Cerebellar nuclear complex (tissue), 1 donor: ENCODE measurements at places on chromosomes 16 and 17.

- no peak for DNase-seq
Measured at GRCh38 chr17:71959154-71959553, 161.7 kb upstream of the SOX9 start.

DNA sequence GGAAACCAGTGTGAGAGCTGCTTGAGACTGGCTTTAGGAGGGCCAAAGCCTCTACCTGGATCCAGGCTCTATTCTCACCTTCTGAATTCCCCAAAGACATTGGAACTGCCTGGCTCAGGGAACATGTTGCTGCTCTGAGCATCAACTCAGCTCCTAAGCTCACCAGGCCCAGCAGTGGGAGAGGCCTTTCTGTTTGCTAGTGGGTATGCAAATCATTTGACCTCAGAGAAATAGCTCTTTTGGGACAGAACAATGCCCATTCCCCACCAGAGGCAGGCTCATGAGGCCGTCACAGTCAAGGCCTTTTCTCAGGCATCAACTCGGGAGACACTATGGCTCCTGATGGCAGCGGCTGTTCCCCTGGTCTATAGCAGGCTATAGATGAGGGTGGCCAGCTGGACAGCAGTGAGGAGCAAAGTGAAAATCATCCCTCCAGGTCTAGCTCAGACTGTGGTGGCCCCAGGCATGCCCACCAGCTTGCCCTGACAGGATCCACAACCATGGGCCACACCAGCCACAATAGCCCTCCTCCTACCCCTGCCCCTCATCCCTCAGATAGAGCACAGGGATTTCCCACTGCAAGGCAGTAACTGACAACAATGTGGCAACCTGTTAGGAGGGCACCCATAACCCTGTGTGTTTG is 30.4 kb upstream of the GFOD2 start:
- no peak for DNase-seq

DNA sequence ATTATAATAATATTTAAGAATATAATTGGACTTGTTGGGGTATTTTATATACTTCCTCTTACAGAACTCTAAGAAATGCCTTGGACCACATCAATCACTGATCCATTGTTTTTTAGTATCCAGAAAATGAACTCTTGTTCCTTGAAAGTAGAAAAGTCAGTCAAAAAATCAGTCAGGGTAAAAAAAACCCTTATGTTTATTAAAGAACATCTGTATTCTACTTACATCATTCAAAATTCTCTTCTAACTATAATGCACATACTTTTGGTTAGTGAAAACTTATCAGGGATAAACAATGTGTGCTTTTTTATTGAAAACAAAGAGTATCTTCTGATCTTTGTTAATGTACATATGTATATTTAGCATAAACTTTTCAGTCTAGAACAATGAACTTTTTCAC is 23.5 kb upstream of the CDR2 start:
- DNase-seq: no peak

- no peak for DNase-seq
Measured at GRCh38 chr16:49918257-49918656, 62.3 kb upstream of the ZNF423 start.

GRCh38 chr17:77613218-77613617 is 345.3 kb upstream of the TNRC6C start:
- DNase-seq: no peak

DNA sequence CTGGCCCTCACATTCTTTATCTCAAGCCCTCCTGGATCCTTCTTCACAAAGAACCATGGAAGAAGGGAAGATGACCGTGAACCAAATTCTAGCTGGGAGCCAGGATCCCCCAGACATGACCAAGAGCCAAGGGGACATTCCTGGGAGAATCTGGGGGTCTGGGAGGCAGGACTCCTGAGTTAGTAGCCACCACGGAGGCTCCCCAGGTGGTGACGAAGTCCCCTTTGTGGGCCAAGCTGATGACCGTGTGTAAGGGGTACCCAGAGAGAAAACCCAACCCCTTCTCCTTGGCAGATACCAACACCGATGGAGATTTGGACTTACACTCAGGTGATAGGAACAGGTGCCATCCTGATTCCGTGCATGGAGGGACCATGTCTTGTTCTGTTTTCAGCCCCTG is 6.8 kb upstream of the GFAP start:
- no peak for DNase-seq

GRCh38 chr16:9102943-9103342 is 11.5 kb downstream of the HAPSTR1 start:
- DNase-seq: no peak

GRCh38 chr16:30085247-30085646 is 6.5 kb downstream of the TBX6 start:
- DNase-seq: no peak

- no peak for DNase-seq
Measured at GRCh38 chr17:909642-910323, 69.8 kb downstream of the NXN start.

DNA sequence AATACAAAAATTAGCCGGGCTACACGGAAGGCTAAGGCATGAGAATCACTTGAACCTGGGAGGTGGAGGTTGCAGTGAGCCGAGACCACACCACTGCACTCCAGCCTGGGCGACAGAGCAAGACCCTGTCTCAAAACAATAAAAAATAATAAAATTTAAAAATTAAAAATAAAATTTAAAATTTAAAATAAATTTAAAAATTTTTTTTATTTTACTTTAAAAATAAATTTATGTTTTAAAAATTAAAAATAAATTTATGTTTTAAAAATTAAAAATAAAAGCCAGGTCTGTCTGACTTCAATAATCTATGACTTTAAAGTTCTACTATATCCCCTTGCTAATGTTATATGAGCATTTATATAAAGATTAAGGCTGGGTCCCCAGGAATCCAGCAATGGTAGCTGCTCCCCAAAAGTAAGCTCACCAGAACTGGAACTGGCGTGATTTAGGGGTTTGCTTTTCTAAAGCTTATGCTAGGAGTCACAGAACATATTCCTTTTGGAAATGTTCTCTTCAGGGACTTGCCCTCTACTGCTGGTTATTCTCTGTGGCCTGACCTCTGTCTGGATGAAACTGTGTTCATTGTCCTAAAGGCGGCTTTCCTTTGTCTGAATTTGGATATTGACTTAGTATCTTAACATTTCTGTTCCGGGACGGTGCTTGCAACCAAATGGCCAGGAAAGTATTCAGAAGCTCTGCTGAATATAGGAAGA is 140.2 kb upstream of the NOL11 start:
- DNase-seq: no peak

GRCh38 chr16:87541872-87542234 is 49.0 kb upstream of the ZCCHC14 start:
- DNase-seq: no peak

GRCh38 chr16:73817526-73818324 is 478.9 kb upstream of the PSMD7 start:
- DNase-seq: no peak

GRCh38 chr17:2137342-2138098 is 82.6 kb downstream of the HIC1 start:
- no peak for DNase-seq

GRCh38 chr17:60395508-60396065 is 3.7 kb upstream of the USP32 start:
- no peak for DNase-seq

- no peak for DNase-seq
Measured at GRCh38 chr17:78432226-78433012, 54.0 kb downstream of the PGS1 start.

GRCh38 chr16:89616623-89617022 is 3.2 kb downstream of the DPEP1 start:
- no peak for DNase-seq

DNA sequence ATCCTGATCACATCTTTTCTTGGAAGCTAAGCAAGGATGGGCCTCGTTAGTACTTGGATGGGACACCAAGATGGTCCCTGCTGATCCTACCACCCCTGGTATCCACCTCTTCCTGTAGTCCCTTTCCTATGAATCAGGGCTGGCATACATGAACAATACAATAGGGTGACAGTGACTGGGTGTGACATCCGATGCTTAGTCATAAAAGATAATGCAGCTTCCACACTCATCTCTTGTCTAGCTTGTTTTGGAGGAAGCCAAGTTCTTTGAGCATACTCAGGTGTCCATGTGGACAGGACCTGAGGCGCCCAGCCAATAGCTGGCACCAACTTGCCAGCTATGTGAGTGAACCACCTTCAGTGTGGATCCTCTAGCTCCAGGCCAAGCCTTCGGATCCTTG is 62.5 kb upstream of the NFAT5 start:
- DNase-seq: no peak

DNA sequence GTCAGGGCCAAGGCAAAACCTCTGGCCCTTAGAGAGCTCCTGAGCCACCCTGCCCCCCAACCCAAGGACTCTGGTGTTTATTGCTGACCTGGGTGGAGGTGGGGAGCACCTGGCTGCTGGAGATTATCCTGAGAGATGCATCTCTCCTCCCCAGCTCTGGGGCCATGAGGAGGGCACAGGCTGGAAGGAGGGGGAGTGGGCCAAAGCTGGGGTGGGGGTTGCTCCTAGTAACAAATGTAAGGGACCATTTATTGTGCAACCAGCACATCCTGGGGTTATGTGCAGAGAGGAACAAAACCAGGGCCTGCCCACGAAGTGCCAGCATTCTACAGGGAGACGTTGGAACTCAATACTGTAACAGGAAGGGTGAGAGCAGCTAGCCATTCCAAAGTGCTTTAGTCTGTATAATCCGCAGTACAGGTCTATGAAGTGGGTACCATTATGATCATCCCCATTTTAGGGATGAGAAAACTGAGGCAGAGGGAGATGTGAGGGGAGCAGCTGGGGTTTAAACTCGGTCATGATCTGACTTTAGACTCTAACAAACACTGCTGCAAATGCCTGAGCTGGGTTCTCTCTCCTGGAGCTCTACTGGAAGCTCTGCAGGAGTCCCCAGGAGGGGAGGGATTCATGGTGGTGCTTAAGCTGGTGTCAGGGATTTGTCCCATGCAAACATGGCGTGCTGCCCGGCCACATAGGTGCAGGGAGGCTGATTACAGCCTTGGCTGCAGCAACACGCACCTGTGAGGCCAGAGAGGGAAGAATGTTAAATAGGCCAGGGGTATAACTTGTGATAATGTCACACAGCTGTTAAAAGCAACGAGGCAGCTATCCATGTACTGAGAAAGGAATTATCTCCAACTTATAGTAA is 1.4 kb upstream of the RHBDF2 start:
- DNase-seq: no peak

DNA sequence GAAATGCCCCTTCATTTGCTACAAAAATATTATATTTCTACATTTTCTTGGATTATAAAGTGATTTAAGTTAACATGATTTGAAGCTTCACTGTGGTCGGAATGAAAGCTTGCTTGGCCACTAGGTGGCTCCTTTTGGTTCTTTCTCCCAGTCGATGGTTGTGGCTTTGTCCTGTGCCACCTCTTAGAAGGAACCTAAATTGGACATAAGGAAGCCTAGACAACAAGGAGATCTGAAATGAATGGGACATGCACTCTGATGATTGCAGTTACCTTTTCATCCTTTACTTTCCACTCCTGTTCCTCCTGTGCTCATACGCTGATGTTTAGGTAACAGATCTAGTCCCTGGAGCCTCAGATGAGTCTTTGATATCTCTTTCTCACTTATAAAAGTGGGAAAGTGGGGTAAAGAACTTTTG is 39.2 kb downstream of the FTO start:
- DNase-seq: no peak

GRCh38 chr17:9802294-9802693 is 10.9 kb upstream of the DHRS7C start:
- DNase-seq: no peak

GRCh38 chr17:35374766-35375344 is 1.4 kb upstream of the SLFN11 start:
- no peak for DNase-seq

GRCh38 chr16:16147316-16147999 is 75.8 kb downstream of the ABCC6 start:
- DNase-seq: no peak

DNA sequence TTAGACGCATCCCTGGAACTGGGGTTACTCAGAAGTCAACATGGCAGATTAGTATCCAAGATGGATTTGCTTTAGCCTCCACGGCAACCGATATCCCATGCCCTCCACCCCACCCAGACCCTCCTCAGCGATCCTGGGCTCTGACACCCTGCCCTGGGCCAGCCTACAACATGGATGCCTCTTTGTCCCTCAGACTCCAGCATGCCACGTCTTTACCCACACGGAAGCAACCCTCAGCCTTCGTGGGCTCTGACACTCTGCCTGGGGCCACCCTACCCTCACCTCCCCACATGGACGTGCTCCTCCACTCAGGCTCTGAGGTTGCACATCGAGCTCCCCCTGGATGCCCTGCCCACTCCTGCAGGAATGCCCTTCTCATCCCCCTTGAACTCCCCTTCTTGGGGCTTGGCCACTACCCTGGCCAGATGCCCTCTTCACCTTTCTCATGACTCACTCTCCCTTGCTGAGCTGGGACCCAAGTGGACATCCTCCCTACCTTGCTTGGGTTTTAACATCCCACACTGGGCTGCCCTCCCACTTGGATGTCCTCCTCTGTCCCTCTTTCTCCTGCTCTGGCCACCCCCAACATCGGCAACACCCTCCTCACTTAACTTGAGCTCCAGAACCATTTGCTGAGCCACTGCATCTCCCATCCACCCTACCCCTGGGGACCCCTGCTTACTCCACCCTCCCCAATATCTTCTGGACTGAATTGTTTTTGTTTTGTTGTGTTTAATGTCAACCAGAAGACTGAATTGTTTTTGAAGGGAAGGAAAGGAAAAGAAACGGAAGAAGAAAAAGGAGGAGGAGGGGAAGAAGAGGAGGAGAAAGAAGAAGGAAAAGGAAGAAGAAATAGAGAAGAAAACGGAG is 18.3 kb upstream of the TMEM92 start:
- no peak for DNase-seq

DNA sequence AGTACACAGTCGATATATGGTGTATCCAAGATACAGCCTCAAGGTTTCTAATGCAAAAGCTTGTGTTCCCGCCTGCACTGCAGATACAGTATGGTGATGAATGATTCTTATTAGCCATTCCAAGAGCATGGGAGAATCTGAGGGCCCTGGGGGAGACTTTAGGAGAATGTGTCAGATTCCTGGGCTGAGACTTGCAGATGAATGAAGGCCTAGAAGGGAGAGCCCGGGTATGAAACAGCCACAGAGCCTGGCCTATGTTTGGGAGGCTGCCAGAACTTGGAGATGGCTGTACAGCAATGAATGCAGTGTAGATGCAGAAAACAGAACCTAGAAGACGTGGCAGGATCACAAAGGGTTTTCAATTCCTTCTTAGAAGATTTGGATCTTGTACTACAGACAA is 510.7 kb downstream of the HAPSTR1 start:
- DNase-seq: no peak

DNA sequence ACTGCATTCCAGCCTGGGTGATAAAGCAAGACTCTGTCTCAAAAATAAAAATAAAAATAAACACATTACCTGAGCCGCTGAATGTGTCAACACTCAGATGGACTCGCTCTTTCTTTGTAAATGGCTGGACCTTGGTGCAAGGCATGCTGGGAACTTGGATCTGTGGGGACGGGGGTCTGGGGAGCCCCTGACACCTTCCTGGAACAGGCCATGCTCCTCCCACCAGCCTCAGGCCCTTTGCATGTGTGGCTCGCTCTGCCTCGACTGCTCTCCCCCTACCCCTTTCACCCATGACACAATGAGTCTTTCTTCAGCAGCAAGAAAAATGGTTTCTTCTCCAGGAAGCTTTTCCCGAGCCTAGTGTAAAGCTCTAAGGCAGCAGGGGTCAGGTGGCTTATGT is 94.0 kb upstream of the CDH5 start:
- no peak for DNase-seq
